NCI-H1930 (cell line): ENCODE measurements at places on chromosomes 12 and 14.

GRCh38 chr12:121277374-121277759 is 19.1 kb downstream of the CAMKK2 start:
- DNase-seq: no peak

GRCh38 chr14:71773898-71774481 is 158.2 kb upstream of the RGS6 start:
- DNase-seq: no peak

GRCh38 chr14:74569387-74569786 is 42.6 kb downstream of the LTBP2 start:
- no peak for DNase-seq

- DNase-seq: no peak
Observed at GRCh38 chr14:58797010-58797429, 159.3 kb downstream of the DACT1 start.

GRCh38 chr12:112419297-112420133 is 768 bp downstream of the PTPN11 start:
- no peak for DNase-seq

DNA sequence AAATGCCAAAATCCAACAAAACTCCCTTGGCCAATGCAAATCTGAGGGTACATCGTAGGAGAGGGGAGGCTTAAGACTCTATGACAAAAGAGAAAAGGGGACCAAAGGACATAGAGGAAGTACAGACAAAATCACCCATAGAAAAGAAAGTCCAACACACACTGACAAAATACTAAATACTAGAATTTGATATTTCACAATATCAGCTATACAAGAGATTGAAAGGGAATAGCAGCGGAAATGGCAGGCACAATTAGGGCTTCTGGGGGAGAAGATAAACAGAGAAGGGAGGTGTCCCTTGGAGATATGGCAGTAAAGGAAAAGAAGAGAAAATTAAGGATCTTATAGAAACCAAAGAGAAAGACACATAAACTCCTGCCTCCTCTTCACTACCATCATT is 29.0 kb downstream of the ATP2B1 start:
- DNase-seq: no peak

- DNase-seq: no peak
Observed at GRCh38 chr14:104287301-104288009, 149.1 kb downstream of the KIF26A start.

DNA sequence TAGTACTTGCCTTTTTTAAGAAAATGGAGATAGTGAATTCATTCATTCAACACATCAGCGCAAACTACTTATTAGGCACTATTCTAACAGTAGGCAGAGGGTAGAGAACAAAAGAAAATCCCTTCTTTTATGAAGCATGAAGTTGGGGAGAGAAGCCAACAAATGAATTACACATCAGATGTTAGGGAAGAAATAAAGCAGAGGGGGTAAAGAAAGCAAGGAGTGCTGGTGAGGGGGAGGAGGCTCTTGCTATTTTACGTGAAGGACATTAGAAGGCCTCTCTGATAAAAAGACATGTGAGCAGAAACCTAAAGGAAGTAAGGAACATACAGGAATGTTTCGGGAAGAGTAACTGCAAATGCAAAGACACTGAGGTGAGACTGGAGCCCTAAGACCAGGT is 22.2 kb downstream of the TFCP2 start:
- no peak for DNase-seq

DNA sequence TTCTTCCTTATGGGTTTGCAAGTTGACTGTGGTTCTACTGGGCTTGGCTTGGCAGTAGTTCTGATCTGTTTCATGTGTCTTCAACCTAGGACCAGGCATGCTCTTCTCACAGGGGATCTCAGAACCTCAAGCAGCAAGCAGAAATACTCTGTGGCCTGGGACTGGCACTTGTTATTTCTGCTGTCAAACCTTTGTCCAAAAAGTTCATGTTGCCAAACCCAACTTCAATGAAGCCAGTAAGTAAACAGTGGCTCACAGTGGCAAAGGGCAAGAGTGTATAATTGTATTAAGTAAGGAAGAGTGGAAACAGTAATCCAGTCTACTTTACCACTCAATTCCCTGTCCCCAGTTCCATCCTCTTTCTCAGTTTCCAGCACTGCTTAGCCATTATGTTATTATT is 15.7 kb upstream of the HMGA2 start:
- DNase-seq: no peak

- DNase-seq: no peak
Observed at GRCh38 chr12:12909995-12910420, 18.6 kb downstream of the GPRC5A start.

- no peak for DNase-seq
Observed at GRCh38 chr12:118249547-118249946, 113.6 kb downstream of the PEBP1 start.

DNA sequence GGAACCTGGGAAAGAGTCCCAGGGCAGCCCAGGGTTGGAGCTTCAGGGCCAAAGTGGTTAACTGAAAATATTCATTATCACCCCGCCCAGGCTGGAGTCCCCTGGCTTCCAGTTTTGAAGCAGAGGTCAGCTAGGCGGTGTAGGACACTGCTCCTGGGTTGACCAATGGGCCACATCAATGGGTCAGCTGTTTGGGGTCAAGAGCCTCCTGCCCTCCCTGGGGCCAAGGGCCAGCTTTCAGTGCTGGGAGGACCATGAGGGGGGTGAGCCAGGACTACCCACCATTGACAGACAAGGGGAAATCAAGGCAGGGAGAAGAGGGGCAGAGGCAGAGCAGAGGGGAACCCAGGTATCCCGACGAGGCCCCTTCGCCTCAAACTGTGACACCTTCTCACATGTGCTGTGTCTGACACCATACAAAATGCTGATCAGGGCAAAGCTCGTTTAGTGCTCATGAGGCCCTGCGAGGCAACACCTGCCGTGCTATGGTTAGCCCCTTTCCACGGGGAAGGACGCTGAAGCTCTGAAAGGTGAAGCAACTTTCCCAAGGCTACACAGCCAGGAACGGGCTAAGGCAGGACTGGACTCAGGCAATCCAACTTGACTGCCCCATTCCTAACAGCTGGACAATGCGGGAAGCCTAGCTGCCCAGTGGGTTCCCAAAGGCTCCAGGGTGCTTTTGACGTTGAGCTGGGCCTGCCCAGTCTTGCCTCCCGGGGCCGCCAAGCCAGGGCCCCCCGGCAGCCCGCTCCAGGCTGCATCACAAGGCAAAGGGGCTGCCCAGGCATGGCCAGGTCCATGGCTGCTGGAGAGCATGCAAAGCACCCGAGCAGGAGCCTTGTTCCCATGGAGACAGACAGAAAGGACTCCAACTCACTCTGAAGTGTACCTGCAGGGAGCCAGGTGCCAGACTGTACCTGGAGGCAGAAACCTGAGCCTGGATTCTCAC is 2.0 kb downstream of the SYNE3 start:
- DNase-seq: no peak

DNA sequence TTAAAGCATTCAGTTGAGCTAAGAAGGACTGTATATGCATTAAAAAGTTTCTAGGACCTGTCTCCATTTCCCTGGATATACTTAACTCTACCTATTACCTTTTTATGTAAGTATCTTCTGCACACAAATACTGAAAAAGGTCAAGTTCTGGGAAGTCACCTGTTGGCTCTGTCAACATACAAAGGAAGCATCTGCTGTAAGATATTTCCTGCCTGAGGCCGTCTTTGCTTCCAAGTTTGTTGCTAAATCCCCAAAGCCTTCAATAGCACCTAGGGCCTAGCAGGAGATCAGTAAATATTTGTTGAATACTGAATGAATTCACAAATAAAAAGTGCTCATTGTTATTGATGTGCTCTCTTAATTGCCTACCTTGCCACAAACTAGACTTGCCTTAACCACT is 188.4 kb downstream of the DUSP6 start:
- no peak for DNase-seq

GRCh38 chr12:97131220-97131981 is 224.3 kb downstream of the NEDD1 start:
- DNase-seq: no peak

DNA sequence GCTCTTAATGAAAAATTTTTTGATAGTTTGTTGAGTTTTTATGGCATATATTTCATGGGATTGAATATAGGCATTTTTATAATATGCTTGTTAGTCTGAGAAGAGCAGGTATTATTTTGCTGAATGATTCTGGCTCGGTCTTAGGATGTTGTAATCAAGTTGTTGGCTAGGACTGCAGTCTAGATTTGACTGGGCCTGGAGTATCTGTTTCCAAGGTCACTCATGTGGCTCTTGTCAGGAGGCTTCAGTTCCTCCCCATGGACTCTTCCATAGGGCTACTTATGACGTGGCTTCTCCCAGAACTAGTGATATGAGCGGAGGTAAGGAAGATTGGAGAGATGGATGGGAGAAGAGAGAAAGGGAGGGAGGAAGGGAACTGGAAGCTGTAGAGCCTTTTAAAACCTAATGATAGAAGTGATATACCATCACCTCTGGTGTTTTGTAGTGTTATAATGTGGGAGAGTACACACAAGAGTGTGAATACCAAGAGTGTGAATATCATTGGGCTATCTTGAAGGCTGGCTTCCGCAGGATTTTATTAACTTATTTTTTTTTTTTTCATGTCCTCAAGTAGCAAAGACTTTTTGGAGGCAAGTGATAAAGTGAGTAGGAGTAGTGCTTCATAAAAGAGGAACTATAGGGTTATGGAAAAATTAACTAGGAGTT is 4.4 kb downstream of the MNAT1 start:
- no peak for DNase-seq

DNA sequence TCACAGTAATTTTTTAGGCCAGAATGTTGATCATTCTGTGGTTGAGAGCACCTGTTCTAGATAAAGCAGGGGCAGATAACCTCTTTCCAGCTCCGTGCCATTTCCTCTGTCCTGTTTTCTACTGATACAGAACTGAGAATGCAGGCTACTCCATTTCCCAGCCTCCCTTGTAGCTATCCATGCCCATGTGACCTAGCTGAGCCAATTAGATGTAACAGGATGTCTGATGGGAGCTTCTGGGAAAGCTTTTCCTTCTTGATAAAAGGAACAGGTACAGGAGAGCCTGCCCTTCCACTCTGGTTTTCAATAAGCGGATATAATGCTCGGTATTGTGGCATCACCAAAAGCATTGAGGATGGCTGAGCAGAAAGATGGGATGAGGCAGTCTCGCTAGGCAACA is 54.2 kb downstream of the LRRC74A start:
- no peak for DNase-seq

- no peak for DNase-seq
Observed at GRCh38 chr12:92072112-92072511, 73.5 kb downstream of the BTG1 start.

GRCh38 chr12:27965966-27966365 is 6.6 kb downstream of the PTHLH start:
- no peak for DNase-seq

- DNase-seq: no peak
Observed at GRCh38 chr14:89531661-89532335, 114.8 kb upstream of the FOXN3 start.

GRCh38 chr12:7693793-7694192 is 1.8 kb downstream of the GDF3 start:
- DNase-seq: no peak

DNA sequence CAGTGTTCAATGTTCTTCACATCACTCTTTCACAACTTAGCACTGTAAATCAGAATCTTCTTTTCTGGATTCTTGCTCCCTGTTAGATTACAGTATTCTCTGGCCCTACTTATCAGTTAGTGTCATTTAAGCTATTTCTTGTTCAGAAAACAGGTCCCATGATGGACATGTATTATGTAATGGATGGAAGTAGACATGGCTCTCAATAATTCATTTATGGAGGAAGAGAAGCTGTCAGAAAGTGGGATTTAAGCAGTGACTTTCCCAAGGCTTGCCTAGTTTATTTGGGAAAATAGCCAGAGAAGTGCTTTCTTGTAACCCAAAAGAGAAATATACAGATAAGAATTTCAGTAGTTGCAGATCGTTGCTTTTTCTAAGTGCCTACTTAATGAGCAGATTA is 1.6 kb downstream of the ERC1 start:
- DNase-seq: no peak

DNA sequence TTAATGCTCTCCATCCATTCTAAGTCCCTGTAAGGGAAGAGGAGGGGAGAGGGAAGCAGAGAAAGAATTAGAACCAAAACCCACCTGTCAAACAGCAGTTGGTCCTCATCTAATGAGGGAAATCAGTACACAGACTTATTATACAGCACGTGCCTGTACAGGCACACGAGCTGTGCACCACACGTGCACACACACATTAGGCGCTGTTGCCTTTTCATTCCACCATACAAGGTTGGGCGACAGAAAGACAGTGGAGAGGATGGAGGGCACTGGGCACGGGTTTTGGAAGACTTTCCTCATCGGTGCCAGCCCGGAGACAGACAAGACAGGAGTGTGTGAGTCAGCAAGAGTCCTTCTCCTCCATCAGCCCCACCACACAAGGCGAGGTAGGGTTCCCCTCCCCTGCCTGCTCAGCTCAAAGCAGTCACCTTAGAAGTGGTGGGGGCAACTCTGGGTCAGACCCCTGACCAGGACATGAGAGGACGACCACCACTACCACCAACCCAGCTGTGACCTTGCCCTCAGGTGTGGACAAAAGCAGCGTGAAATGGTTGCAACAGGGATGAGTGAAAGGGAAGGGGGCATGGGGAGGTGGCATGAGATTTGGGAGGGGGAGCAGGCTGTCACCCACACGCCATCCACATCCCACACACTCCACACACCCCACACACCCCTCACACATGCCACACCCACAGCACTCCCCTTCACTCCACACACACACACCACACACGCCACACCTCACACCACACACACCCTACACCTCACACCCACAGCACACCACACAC is 80.7 kb downstream of the ACTN1 start:
- DNase-seq: no peak

- no peak for DNase-seq
Observed at GRCh38 chr12:109923481-109924245, 23.6 kb downstream of the TCHP start.

DNA sequence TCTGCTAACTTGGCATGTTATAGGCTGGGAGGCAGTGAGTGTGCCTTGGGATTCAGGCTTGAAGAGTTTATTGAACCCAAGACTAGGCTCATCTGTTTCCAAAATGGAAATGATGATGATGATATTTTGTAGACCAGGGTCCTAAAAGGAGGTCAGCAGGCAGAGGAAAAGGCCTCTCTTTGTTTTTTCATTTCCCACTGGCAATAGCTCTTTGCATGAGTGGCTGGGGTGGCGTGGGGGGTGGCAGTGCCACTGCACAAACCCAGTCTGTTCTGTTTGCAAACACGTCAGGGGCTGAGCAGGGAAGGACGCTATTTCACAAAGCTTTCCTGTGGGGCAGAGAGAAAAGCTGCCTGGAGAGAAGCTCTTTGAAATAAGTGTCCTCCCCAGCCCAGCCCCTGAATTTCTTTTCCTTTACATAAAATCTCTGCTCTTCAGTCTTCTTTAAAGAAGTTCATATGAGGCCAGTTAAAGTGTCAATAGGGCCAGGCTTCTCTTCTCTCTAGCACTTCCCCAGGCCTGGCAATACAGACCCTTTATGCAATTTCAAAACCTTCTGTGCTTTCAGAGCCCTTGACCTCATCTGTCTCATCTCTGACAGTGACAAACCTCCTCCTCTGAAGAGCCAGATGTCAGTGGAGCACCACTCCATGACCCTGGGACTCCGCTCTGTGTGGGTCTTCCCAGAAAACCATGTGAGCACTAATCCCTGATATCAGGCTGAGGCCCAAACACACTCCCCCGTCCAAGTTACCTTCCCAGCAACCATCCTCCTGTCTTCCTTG is 72.8 kb downstream of the ZNF664 start:
- no peak for DNase-seq

- no peak for DNase-seq
Observed at GRCh38 chr12:125192690-125193221, 127.5 kb downstream of the AACS start.

- no peak for DNase-seq
Observed at GRCh38 chr12:82650627-82651337, 35.9 kb upstream of the TMTC2 start.

GRCh38 chr12:115683240-115683780 is 594.2 kb downstream of the MED13L start:
- no peak for DNase-seq

- no peak for DNase-seq
Observed at GRCh38 chr14:91987192-91987591, 39.7 kb upstream of the FBLN5 start.
